ENCODE measurements at places on chromosomes 4 and X.

- no peak for DNase-seq
Measured at GRCh38 chrX:48754238-48754637, 7.3 kb upstream of the GLOD5 start.

DNA sequence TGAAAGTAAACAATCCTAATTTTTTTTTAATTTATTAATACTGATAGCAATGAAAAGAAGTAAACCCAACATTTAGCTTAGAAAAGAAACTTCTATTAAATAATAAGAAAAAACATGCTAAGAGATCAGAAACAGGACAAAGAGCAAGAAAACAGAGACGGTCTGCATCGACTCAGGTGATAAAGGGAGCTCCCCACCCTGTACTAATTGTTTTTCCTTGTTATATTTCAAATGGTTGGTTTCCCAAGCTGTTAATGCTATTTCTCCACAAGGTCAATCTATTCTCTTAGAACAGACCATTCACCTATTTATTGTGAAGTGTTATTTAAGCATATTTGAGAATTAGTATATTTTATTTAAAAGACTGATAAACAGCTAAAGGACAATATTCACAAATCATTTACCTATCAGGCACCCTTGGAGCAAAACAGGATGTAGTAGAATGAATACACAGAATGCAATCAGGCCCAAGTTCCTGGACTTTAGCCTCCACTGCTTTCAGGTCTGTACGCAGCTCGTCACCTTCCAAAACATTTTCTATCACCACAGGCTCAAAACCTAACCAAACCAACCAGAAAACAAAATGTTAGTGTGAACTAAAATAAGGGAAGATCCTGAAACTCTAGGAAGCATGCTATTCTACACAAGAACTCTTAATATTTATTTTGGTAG is 5.5 kb downstream of the SEPSECS start:
- no peak for DNase-seq

DNA sequence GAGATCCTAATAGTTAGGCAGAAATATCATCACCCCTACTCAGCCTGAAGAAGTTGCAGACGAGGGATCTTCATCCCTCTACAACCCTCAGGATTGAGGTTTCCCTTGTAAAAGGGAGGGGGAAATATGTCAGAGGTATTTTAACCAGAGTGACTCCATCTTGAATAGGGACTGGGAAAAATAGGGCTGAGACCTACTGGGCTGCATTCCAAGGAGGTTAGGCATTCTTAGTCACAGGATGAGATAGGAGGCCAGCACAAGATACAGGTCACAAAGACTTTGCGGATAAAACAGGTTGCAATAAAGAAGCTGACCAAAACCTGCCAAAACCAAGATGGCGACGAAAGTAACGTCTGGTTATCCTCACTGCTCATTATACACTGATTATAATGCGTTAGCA is 17.5 kb downstream of the IL13RA2 start:
- no peak for DNase-seq

DNA sequence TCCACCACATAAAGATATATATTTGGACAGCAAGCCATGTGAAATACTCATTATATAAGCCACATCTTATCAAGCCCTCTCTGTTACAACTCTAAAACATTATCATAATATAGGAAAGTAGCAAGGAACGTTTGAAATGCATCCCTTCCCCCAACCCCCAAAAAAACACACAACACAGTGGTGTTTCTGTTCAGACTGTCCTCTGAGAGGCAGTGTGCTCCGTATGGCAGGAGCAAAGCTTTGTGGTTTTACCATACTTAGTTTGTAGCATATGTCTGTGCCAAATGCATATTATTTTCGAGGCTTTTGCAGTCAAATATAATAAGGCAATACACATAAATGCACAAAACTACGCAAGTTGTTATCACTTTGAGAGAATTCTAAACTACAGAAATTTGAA is 194.2 kb downstream of the RAPGEF2 start:
- no peak for DNase-seq

All from psoas muscle (tissue), 8 donors.